Right ventricle myocardium inferior (tissue), 1 donor: ENCODE measurements at places on chromosomes 7 and 10.

- no peak for DNase-seq
These were observed 5.2 kb upstream of the EN2 start for GRCh38 chr7:155452505-155453295.

DNA sequence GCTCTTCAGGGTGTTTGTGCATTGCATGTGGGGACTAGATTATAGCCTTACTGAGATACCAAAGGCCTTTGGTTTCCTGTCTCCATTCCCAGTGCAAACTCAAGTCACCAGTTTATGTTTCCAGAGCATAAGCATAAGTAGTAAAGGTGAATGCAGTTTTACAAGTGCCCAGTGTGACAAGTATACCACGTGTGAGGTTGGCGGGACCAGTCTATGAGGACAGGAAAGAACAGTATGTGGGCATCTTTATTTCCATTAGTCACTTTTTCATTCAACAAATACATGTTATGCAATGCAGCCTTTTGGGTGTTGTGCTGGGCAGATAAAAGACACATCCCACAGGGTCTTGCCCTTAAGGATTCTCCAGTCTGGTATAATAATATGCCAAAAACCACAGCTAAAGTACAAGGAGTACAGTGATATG, 146.5 kb downstream of the ARID5B start:
- DNase-seq: no peak

DNA sequence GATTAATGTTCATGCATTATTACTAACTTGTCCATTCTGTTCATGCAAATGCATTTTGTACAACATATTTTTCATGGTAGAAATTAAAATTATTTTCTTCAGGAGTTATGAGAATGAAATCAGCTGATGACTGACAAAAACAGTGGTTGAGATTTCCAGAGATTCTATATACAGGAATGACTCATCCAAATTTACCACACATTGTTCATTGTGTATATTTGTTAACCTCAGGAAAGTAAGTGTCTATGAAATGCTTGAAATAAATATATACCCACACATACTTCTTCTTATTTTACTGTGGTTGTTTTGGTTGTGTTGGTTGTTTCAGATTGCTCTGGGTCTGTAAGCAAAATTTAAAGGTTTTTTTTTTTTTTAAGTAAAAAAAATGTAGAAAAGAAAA, 108.1 kb upstream of the SP8 start:
- no peak for DNase-seq

DNA sequence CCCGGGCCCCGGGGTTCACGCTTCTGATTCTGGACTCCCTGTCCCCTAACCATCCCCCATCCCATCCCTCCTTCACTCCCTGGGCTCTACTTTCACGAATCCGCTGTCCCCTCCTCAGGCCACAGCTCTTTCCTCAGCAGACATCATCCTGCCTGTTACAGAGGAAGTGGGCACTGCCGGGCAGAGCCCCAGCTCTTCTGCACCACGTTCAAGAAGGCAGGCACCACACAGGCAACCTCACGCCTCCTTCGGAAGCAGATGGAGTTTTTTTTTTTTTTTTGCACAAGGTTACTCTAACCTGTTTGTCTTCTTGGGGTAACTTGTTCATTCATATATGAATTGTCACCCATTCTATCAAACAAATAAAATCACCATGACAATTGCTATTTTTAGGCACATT, 17.9 kb upstream of the ZNF32 start:
- DNase-seq: no peak

GRCh38 chr10:723973-724372, 34.5 kb upstream of the DIP2C start:
- no peak for DNase-seq

GRCh38 chr10:73865459-73866442, 8.6 kb downstream of the CAMK2G start:
- peak; percentile 89 for DNase-seq

DNA sequence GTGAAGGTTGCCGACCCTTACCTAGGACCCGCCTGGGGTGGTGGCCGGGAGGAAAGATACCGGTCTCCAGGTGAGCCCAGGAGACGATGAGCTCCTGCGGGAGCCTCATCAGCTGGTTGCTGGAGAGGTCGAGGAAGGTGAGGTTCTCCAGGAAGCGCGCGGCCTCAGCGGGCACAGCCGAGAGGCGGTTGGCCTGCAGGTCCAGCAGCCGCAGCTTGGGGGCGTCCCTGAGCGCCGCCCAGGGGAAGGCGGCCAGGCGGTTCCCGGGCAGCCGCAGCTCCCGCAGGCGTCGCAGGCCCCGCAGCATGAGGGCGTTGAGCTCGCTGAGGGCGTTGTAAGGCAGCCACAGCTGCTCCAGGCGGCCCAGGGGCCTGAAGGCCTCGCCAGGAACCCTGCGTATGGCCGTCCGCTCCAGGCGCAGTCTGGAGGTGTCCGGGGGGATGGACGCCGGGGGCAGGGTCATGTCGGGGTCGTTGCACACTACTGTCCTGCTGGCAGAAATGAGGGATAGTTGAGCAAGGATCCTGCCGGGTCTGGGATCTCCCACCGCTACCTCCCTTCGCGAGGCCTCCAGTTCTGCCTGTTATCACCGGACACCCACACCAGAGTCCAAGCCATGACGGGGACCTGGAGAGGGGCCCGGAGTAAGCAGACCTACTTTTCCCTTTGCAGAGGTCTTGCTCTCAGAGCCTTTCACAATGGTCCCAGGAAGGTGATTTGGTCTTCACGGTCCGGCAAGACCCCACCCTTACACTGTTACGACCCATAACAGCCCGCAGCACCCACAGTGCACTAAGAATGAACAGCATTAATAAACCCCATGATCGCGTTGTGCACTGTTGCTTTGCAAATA, 3.9 kb downstream of the LRIT1 start:
- no peak for DNase-seq

GRCh38 chr7:16604054-16604453, 41.5 kb downstream of the ANKMY2 start:
- no peak for DNase-seq

- DNase-seq: no peak
These were observed 95.8 kb downstream of the CHST15 start for GRCh38 chr10:123997486-123998196.

GRCh38 chr7:133512560-133512959, 259.7 kb downstream of the EXOC4 start:
- DNase-seq: no peak

GRCh38 chr7:134842886-134843430, 63.5 kb downstream of the CALD1 start:
- peak; percentile 46 for DNase-seq

GRCh38 chr7:54811041-54811845, 52.2 kb upstream of the SEC61G start:
- DNase-seq: no peak

- no peak for DNase-seq
These were observed 1354.7 kb upstream of the LRRTM3 start for GRCh38 chr10:65571011-65571570.

- DNase-seq: no peak
These were observed 220.1 kb upstream of the RNF32 start for GRCh38 chr7:156420496-156420895.
